ENCODE measurements at places on chromosomes 6 and 20.

- DNase-seq: no peak
These were observed 18.2 kb upstream of the PCMTD2 start for GRCh38 chr20:64237316-64237715.

DNA sequence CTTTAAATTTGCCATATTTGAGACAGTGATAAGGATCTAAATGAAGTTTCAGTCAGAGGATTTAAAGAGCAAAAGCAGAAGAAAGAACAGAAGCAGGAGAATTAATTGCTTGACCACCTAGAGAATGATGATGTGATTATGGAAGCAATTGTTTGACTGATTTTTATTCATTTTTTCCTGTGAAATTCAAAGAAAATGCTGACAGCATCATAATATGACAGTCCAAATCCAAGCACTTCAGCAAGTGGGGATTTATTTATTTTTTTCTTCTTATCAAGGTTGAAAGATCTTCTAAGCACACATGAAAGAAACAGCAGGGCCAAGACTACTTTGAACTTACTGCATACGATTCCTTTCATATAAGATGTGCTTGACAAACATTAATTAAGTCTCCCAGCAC lies 125.2 kb downstream of the BMP2 start:
- DNase-seq: no peak

- DNase-seq: no peak
These were observed 222.3 kb downstream of the IBTK start for GRCh38 chr6:82025271-82025670.

GRCh38 chr6:6880745-6881437 lies 226.9 kb upstream of the RREB1 start:
- DNase-seq: no peak

- no peak for DNase-seq
These were observed 203.0 kb downstream of the CDC5L start for GRCh38 chr6:44590471-44590870.

- peak; percentile 20 for DNase-seq
These were observed 23.1 kb upstream of the MROH8 start for GRCh38 chr20:37202267-37202943.

GRCh38 chr20:1526896-1527295 lies 30.6 kb downstream of the SIRPD start:
- no peak for DNase-seq

DNA sequence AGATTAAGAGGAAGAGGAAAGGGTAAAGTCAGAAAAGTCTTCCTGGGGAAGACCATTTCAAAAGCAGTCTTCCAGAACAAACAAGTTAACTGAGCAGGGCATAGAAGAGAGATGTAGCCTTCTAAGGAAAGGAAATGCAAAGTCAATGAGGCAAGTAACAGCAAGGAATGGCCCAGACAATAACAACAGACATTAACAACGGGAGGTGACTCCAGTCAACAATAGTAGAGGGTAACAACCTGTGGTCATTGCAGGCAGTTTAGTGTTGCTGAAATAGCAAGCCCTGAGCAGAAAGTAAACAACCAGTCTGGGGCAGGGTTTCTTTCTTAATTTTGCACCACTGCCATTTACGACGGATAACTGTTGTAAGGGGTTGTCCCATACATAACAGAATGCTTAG lies 2.1 kb downstream of the MDN1 start:
- no peak for DNase-seq

DNA sequence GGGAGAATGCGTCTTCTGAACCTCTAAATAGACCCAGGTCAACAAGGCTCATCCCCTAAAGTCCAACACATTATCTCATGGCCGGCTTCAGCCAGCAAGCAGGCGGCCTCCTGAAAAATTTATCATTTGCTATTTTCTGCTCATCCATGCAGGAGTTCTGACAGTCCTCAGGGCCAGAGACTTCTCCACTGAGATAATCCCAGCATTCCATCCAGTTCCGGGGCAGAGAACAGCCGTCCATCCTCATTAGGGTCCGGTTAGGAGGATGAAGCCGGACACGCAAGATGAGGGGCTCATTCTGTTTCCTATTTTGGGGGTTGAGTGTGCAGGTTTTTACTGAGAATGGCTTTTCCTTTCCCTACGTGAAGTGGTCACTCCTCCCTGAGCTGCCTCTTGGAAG lies 258.1 kb downstream of the PREX1 start:
- DNase-seq: no peak

DNA sequence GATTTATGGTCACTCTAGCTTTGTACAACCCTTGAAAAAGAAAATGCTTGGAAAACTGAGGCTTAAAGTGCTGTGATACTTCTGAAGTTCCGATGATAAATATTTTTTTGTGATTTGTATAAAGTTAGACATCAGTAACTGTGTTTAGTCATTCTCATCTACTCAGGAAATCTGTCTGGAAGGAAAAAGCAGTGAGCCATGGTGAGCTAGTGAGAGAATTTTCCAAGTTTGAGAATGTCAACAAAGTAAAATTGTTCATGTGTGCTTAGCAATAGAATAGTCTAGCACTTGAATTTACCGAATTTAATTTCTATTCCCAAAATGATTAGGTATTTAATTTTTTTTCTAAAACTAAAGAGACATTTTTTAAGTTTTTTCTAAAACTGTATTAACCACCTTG lies 41.3 kb upstream of the PLCB4 start:
- no peak for DNase-seq

GRCh38 chr6:15267221-15267620 lies 21.4 kb downstream of the JARID2 start:
- DNase-seq: no peak

DNA sequence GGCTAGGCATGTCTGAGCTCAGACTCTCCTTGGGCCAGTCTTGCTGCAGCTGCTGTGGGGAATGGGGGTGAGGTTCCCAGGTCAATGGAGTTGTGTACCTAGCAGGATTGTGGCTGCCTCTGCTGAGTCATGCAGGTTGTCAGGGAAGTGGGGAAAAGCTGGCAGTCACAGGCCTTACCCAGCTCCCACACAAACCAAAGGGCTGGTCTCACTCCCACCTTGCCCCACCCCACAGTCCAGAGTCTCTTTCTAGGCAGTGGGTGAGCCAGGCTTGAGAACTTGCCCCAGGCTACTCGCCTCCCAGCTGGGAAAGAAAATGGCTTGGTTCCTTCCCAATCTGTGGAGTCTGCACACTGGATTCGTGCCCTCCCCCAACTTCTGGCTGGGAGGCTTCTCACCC lies 65.7 kb downstream of the SCP2D1 start:
- DNase-seq: no peak

DNA sequence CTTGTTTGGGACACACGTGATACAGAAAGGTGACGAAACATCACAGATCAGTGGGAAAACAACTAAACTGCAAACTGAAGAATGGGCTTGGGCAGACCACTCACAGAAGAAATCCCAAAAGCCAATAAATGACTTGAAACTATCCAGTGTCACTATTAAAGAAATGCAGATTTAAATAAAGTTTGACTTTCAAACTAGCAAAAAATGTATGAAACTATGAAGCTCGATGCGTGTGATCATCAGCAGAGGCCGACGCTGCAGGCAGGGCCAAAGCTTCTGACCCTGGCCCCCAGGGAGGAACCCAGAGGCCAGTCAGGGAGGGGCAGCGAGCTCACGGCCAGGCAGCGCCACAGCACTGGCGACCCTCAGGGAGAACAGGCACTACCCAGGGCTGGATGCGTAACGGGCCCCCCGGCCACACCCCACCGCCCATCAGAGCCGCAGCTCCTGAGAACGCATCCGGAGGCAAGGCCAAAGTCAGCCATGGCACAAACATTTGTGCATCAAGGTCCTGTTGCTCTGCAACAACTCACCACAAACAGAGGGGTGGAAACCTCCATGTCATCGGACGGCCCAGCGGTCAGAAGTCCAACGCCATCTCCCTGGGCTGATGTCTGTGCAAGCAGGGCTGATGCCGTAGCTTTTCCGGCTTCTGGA lies 94.1 kb downstream of the YTHDF1 start:
- no peak for DNase-seq

DNA sequence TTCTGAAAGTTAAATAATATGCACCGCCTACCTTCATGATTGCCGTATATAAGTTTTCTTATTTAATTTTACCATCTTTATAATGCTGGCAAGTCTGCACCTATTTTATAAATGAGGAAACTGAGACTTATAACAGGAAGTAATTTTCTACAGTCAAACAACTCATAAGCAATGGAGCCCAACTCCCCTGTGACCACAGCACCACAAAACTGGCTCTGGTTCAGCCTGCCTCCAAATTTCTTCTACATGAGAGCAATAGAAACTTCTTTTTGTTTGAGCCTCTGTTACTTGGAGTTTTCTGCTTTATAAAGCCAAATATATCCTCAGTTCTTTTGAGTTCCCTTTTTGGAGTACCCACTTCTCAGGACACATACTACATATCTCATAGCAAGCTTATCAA lies 131.1 kb upstream of the HSF2 start:
- no peak for DNase-seq
